ENCODE measurements at places on chromosomes 12 and 14.

DNA sequence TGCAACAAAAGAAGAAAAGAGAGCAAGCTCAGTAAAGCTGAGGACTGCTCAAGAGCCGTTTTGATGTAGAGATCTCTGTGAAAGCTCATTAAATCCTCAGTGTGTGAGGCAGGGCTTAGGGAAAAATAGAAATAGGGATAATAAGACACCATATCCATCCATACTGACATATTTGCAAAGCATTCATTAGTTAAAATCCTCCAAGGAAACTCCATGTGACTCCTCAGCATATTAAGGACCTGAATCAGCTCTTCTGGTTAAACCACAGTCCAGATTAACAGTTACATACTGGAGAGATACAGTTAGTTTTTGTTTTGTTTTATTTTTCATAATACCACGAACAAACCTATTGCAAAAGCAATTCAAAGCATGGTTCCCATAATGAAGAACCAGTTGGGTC lies 288.2 kb downstream of the PAWR start:
- peak; percentile 57 for DNase-seq

GRCh38 chr12:4736091-4736490 lies 15.9 kb downstream of the GALNT8 start:
- no peak for DNase-seq

DNA sequence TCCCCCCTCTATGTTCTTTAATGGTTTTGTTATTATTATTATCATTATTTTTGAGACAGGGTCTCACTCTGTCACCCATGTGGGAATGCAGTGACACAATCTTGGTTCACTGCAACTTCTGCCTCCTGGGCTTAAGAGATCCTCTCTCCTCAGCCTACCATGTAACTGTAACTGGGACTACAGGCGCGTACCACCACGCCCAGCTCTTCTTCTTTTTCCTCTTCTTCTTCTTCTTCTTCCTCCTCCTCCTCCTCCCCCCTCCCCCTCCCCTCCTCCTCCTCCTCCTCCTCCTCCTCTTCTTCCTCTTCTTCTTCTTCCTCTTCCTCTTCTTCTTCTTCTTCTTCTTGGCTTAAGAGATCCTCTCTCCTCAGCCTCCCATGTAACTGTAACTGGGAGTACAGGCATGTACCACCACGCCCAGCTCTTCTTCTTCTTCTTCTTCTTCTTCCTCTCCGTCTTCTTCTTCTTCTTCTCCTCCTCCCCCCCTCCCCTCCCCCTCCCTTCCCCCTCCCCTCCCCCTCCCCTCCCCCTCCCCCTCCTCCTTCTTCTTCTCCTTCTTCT lies 5.4 kb upstream of the KRT7 start:
- DNase-seq = no peak

DNA sequence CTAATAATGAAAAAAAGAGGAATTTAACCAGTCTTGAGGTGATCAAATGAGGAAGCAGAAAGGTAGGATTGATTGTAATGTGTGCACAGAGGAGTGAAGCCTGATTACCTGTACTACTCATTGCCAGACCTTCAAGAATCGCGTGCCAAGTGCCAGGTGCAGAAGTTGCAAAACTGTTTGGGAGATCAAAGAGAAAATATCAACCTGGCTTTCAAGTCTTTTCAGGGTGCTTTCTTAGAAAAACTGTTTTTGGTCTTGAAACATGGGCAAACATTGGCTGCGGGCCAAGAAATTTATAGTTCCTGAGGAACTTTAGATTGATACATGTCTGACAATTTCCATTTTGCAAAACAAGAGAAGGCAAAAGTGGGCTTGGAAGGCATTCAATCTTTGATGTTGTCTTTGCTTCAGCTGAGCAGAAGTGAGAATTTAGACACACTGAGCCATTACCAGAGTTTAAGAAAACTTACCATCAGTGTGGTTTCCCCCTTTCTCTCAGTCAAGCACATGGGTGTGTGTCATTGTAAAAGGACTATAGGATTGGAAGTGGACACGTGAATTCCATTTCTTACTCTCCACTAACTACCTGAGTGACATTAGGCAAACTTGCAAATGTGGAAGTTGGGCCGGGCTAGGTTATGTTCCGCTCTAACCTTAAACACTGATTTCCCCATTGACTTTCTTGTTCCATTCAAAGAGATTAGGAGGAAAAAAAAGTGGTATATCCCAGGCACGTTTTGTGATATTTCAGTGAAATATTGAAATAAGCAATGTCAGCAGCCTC lies 486.2 kb downstream of the DIO2 start:
- DNase-seq = no peak

All from cardiac fibroblast (primary cell).